Vein endothelial cell (primary cell): ENCODE measurements at places on chromosomes 6 and 20. TPM values are rescaled to one million over a fixed set of nuclear protein-coding genes. Genes with fewer than 3 reads are reported as not detected.

Gene RRP36
- 102 and 110 TPM in 2 replicates for total RNA-seq

Gene MCM8
- total RNA-seq = 5.9 and 9.2 TPM in 2 replicates

Gene DOK5
- 0.98 and 3.6 TPM in 2 replicates for total RNA-seq

Gene KHDRBS2
- not detected in 2 replicates for total RNA-seq

Gene HFE
- 3.3 TPM in 2 replicates for total RNA-seq

Gene VPS16
- 34.6 and 37.6 TPM in 2 replicates for total RNA-seq

Gene CLVS2
- not detected in 2 replicates for total RNA-seq

Gene XKR7
- not detected in 2 replicates for total RNA-seq

Gene TCF15
- total RNA-seq = 0.57 and 0.65 TPM in 2 replicates

Gene ARMH2
- not detected in 2 replicates for total RNA-seq

Gene HLA-DOA
- total RNA-seq = not detected in 2 replicates

Gene NT5DC1
- 4.6 and 7.9 TPM in 2 replicates for total RNA-seq

Gene FLRT3
- total RNA-seq = 0.96 and 1.3 TPM in 2 replicates

Gene NRSN1
- total RNA-seq = not detected in 2 replicates

Gene C20orf204
- 3.6 and 3.9 TPM in 2 replicates for total RNA-seq

Gene FAM209B
- total RNA-seq = not detected in 2 replicates

Gene GLP1R
- not detected in 2 replicates for total RNA-seq

Gene SOD2
- total RNA-seq = 62.7 and 165 TPM in 2 replicates

Gene C6orf58
- 0.38 and 0.65 TPM in 2 replicates for total RNA-seq

Gene ZNF391
- total RNA-seq = under 0.01 and 1.6 TPM in 2 replicates

Gene PTPRK
- total RNA-seq = 142 and 149 TPM in 2 replicates

Gene ASIP
- not detected in 2 replicates for total RNA-seq

Gene HAO1
- total RNA-seq = not detected in 2 replicates

Gene NNAT
- 1.3 and 5.2 TPM in 2 replicates for total RNA-seq

Gene MOG
- total RNA-seq = not detected in 2 replicates

Gene TFAP2C
- total RNA-seq = under 0.01 TPM in 1 of 2 replicates, not detected in the other

Gene CFAP61
- not detected in 2 replicates for total RNA-seq

Gene PLG
- not detected in 2 replicates for total RNA-seq

Gene C20orf141
- total RNA-seq = not detected in 2 replicates

Gene FOXA2
- not detected in 2 replicates for total RNA-seq

Gene B3GAT2
- 0.10 TPM in 1 of 2 replicates, not detected in the other for total RNA-seq

Gene MLN
- total RNA-seq = not detected in 2 replicates

Gene METTL24
- total RNA-seq = not detected in 2 replicates

Gene NOX3
- not detected in 2 replicates for total RNA-seq

Gene GFOD1
- total RNA-seq = 19.9 and 42.9 TPM in 2 replicates

Gene HMGCLL1
- not detected in 2 replicates for total RNA-seq

Gene PEDS1
- total RNA-seq = 50.0 and 56.3 TPM in 2 replicates

Gene CCN2
- 749 and 1,026 TPM in 2 replicates for total RNA-seq

Gene SYCP2L
- total RNA-seq = not detected in 2 replicates
